ENCODE measurements at places on chromosomes 12 and 14.
A peak's percentile ranks its signal among the peaks of the same experiment; 100 is the strongest.

GRCh38 chr14:71659159-71659558 lies 273.1 kb upstream of the RGS6 start:
- DNase-seq: peak; percentile 19

DNA sequence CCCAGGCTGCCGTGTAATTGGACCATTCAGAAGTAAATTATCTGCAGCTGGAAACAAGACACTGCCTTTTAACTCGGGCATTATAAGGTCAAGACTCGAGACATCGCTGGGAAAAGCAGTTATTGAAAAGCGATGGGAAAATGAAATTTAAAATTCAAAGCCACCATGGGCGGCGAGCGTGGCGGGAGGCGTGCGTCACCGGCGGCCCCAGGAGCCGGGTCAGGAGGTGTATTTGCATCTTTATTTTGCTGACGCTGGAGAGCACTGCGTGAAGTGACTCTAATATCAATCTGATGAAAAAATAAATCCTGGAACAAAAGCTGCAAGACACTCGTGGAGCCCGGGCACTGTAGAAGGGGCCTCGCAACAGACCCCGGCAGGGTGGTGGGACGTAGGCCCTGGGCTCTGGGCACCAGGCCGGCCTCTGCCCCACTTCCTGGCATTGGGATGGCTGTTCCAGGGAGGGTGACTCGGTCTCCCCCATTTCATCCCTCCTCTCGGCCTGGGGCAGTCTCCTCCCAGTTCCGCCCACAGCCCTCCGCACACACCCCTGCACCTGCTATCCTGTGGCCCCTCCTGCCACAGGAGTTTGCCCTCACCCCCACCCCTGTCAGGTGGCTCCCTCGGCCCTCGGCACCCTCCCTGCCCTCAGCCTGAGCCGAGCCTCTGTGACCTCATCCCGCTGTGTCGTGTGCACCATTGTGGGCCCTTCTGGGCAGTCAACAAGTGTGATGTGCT lies 196.2 kb downstream of the KIF26A start:
- DNase-seq: no peak

- no peak for DNase-seq
Observed at GRCh38 chr14:74949191-74949601, 6.2 kb downstream of the PGF start.

- DNase-seq: no peak
Observed at GRCh38 chr12:125211464-125211863, 146.2 kb downstream of the AACS start.

- peak; percentile 89 for DNase-seq
Observed at GRCh38 chr14:61321385-61322010, at the start of gene PRKCH. Gene PRKCH, plus strand, starts transcription at chr14:61321579. Its CDS starts 523 bp downstream, at chr14:61322102.
